Stimulated activated CD8-positive, alpha-beta memory T cell treated with anti-CD3 and anti-CD28 coated beads, Interleukin-7, amount 100 ng/mL, for 1 hour (primary cell): ENCODE measurements at places on chromosomes 6 and 20.

DNA sequence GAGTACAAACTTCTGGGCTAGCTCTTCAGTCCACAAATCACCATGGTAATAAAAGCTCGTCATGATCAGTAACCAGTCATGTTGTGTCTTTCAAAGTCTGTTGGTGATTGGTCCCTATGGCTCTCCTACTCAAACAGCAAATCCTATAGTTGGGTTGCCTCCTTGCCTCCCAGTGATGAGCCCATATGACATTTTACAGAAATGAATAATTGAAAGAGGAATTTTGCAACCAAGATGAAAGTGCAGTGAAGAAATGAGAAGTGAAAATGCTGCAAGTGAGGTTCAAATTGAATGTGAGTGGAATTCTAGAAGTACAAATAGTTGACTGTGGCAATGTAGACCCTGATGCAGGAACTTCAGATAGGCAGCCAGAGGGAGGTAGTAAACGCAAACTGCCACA lies 5.1 kb upstream of the SIRPD start:
- DNase-seq, result no peak

- DNase-seq, result no peak
These were observed 115.6 kb upstream of the JAG1 start for GRCh38 chr20:10789386-10789785.

- DNase-seq, result no peak
These were observed 353.1 kb upstream of the TSHZ2 start for GRCh38 chr20:52619101-52619500.

DNA sequence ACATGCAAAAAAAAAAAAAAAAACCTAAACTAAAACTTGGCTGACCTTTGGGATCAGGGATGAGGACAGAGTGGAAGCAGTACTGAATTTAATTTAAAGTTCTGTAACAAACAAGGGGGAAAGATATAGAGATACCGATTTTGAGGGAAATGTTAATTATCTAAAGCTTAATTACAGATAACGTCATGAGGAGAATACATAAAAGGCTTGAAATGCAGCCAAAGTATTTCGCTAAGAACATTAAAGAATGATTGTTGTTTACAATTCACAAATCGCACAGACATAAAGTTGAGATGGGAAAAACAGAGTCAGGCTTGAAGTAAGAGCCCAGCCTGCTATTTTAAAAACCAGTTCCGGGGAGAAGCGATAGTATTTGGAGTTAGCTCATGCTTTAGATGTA lies 208.0 kb upstream of the SASH1 start:
- no peak for DNase-seq

GRCh38 chr6:156618600-156619205 lies 158.5 kb upstream of the ARID1B start:
- DNase-seq, result no peak

GRCh38 chr20:19071446-19071725 lies 141.1 kb upstream of the SLC24A3 start:
- DNase-seq, result no peak

DNA sequence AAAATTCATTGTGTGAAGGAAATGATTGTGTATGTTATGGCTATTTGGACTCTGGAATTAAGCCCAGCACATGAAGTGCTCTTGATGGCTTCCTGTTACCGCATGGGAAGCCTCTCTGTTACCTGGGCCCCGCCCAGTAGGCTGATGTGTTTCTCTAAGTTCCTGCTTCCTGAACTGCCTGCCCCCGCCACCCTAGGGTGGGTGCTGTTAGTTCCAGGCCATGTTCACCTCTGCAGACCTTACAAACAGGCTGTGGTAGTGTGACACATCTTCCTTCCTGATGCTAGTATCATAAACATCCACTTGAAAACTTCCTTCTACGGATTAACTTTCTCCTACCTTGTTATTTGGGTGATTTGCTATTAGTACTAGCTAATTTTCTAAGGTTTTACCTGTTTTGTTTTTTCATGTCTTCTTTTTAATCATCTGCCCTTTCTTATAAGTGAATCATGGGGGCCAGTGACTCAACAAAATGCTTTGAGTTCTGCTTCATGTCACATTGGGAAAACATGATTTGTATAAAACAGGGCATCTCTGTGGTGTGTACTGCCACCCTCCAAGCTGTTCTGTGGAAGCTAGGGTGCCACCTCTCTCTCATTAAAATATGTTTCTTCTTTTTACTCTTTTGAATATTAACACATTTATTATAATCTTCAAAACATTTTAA lies 40.6 kb downstream of the SH3BGRL2 start:
- no peak for DNase-seq

GRCh38 chr6:118103381-118104146 lies 196.5 kb downstream of the SLC35F1 start:
- DNase-seq, result no peak

DNA sequence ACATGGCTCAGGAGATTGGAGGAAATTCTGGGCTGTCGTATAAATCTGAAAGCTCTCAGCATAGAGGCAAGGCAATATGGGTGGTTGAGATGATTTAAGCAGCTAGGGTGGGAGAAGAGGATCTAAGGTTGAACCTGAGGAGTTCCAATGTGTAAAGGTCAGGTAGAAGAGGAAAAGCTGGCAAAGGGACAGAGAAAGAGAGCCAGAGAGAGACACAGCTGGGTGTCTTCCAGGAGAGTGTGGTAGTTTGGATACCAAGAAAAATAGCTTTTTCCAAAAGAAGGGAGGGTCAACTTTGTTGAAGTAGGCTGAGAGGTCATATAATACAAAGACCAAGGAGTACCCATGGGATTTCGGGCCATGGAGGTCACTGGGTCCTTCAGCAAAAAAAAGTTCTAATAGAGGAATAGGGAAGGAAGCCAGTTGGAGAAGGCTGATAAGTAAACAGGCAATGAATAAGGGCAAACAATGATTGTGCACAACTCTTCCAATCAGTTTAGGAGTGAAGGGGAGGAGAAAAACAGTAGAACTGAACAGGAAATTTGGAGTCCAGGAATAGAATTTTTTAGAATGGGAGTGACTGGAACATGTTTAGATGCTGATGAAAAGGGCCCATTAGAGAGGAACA lies 135.1 kb downstream of the QRSL1 start:
- no peak for DNase-seq

DNA sequence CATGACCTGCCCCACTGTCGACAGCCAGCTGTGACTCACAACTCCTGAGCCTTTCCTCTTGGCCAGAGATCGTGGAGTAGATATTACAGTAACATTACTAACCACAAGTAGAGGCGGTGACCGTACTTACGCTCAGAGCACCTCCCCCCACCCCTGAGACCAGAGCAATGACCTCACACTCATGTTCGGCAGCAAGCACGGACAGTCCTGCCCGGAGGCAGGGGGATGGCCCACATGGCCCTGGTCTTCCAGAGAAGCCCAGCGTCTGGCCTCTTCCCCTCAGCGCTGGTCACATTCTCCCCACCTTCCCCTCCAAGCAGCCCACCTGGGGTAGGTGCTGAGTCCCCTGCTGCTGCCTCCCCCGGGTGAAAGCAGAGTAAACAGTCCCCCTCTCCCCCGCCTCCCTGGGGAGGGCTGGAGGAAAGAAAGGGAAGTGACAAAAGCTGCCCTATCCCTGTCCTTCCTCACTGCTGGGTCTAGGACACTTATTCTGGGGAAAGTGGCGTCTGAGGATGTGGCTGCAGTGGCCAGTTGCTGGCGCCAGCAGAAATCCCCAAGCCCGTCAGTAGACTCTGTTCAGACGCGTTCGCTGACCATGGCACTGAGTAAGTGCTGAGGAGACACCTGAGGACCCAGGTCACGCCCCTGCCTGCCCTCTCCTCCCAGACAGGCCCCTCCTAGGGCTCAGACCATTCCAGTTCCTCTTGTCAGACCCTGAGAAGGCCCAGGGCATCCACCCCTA lies 68.5 kb downstream of the MRPL14 start:
- DNase-seq, result no peak

DNA sequence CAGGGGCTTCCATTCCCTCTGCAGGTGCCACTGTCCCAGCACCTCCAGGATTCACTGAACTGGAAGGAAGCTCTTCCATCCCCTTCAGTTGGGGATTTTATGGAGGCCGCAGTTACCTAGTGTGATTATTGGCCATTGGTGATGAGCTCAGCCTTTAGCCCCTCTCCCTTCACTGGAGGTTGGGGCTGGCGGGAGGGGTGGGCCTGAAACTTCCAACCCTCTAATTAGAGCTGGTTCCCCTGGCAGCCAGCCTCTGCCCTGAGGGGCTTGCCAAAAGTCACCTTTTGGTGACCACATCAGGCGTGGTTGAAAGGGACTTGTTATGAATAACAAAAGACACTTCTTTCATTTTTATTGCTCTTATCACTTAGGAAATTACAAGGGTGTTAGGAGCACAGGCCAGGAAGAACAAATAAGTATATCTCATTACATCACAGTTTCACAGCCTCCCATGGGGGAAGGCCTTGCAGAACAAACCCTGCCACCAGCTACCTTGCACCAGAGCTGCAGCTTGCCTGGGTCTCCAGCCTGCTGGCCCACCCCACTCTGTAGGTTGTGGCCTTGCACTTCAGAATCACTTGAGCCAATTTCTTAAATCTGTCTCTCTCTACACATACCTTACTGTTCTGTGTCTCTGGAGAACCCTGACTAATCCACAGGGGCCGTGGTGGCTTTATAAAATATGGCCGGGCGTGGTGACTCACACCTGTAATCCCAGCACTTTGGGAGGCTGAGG lies 5.0 kb downstream of the PYGB start:
- DNase-seq, result no peak

GRCh38 chr6:37920667-37921066 lies 101.1 kb downstream of the ZFAND3 start:
- no peak for DNase-seq

DNA sequence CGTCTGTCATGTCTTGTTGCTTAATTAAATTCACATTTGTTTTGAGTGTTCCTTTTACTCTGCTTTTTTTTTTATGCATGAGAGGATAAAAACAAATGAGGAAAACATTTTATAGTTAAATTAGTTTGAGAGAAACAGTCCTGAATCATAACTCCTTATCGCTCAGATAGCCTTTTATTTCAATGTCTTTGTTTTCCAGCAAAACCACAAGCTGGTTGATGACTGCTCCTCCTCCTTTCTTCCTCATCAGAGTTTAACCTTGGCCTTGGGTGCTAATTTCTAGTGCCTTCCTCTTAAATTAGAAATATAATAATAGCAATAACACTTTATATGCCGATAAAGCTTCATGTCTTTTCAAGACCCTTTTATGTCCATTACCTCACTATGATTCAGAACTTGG lies 3.1 kb downstream of the NOX3 start:
- no peak for DNase-seq

DNA sequence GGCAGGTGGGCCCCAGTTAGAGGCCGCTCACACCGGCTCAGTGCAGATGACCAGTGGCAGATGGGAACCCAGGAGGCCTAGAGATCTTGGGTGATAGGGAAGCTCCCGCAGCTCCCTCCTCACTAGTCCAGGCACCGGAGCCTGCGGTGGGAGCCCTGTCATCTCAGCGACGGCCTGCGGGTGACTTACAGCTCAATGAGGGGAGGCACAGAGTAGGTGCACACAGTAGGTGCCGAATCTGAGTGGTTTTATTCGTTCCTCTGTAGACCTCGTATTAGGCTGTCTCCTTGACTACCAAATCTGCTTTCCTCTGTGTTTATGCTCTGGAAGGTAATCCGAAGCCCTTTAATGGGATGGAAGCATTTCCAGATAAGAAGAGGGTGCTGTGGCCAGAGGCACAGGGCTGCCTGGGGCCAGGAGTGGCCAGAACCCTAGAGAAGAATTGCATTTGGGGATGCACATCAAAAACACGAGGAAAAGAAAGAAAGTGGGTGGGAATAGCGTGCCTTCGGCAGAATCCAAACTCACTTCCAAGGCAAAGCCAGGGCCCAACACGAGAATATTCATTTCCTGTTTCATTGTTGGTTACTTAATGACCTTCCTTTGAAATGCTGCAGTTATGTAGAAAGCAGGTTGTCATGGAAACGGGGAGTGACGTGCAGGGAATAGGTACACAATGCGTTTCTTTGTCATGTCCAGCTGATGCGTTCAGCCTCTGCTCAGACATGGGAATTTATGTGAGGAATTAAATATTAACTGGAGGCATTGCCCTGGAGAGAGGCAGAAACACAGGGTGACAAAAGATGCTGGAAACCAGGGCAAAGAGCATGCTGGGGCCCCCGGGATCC lies 24.7 kb downstream of the MYT1 start:
- DNase-seq, result no peak

DNA sequence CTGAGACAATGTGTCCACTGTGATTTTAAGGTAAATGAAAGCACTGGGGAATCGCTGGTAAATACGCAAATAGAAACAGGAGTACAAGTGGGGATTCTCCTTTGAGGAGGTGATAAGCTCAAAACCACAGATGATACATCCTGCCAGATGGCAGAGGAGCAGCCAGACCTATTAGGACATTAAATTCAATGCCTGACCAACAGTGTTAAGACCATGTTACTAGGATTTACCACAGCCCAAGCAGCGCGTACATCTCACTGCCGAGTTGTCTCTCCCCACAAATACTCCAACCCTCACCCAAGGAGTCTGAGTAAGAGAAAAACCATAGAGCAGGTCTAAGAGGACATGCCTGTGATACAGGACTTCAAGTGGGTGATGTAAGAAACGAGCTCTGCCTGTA lies 68.9 kb upstream of the TULP1 start:
- DNase-seq, result no peak

GRCh38 chr20:46056970-46057855 lies 28.2 kb downstream of the SLC12A5 start:
- DNase-seq, result no peak

DNA sequence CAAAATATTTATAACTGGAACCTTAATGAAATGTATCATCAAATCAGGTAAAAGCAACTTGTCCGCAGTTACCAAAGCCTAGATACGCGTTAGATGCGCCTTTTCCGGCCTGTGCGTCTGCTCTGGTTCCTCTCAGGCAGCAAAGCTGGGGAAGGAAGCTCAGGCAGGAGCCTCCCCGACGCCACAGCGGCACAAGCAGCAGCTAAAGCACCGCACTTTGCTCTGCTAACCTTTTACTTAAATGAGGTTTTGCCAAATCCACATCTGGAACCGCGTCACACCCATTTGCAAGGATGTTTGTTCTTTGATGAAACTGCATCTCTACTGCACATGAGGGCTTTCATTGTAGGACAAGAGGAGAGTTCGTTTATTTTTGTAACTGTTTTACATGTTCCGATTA lies 36.8 kb downstream of the THBS2 start:
- DNase-seq, result no peak

DNA sequence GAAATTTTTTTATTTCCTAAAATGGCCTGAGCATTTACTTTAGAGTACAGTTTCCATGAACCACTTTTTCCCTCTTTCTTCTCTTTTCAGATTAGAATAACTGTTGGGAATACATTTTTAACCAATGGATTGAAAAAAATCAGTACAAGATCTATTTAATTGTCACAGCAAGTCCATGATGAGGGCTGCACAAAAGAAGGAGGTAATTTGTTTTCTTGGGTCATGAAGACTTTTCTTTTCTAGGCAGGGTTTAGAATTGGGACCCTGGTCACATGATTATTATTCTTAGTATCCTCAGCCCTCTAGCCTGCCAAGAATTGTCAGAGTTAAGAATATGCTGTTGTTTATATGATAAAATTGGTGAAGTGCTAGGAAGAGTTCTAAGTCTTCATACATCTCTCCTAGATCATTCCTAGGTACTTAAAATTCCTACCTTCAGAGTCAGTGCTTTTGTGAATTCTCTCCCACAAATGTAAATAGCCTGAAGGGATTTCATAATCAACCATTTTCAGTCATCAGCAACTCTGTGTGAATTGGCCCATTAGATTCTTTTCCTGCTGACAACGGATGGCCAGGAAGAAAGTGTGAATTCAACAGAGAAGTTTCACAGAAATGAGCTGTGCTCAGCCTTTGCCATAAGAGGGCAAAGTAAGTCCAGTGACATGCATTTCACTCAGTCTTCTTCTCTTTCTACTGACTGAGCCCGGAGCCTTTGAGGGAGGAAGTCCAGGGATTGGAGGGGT lies 32.4 kb upstream of the TPBG start:
- DNase-seq, result no peak

- no peak for DNase-seq
These were observed 128.7 kb downstream of the DLL1 start for GRCh38 chr6:170162011-170162774.

- no peak for DNase-seq
These were observed 6.7 kb downstream of the SNAI1 start for GRCh38 chr20:49989234-49990065.
